Nephron progenitor cell (in vitro differentiated cells): ENCODE measurements at places on chromosomes 5 and 9.
A peak's percentile ranks its signal among the peaks of the same experiment; 100 is the strongest.

GRCh38 chr5:129963359-129963758 is 59.1 kb downstream of the CHSY3 start:
- DNase-seq = no peak

DNA sequence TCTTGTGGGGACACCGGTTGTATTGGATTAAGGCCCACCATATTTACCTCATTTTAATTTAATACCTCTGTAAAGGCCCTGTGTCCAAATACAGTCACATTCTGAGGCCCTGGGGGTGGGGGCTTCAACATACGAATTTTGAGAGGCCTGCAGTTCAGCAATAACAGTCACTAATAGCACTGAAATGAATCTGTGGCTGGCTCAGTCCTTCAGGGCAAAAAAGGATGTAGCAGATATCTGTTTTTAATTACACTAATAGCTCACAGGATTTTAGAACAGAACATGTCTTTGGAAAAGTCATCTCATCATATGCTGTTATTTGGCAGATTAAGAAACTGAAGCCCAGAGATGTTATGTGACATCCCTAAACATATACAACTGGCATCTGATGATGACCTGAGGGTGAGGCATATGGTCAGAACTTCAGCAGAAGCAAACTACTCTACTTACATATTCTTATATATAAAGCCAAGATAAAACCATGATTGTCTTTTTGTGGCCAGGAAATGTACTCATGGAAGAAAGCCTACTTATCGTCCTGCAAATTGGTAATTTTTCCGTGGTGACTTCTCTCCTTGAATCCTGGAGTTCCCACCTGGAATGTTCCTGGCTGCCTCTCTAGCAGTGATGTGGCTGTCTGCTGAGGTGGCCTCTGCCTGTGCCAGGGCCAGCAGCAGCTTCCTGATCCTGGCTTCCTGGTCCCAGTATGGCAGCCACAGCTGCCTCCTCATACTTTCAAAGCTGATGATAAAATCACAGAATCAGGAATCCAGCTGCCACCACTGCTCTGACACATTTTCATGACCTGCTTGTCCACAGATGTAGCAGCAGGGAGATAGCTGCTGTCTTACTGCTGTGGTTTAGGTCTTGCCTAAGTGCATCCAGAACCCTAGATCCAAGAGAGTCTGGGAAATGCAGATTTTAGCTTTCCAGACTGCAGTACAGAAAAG is 72.1 kb upstream of the ANKRD55 start:
- no peak for DNase-seq

DNA sequence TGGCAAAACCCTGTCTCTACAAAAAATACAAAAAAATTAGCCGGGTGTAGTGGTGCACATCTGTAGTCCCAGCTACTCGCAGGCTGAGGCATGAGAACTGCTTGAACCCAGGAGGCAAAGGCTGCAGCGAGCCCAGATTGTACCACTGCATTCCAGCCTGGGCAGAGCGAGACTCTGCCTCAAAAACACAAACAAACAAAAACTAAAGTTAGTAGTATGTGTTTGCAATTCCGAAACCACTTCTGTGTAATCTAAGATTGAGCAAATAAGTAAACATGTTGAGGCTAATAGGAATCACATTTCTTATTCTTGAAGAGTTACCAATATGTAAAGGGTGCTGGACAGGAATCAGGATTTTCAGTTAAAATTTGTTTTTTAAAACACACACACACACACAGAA is 70.0 kb upstream of the SUSD1 start:
- DNase-seq = no peak

DNA sequence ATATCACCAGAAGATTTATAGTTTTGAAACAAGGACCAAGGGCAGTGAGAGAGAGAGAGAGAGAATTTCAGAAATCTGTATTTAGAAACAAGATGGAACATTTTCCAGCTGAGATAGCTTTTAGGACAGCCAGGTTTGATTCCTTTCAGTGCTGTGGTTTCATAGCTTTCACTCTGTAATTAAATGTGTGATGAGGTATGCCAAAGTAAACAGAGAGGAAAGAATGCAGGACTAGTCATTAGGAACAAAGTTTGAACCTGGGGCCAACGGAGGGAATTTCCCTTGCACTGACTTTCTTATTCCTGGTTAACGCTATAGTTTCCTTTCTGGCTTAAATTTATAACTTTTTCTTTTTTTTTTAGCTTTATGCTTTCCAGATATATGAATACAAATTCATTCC is 10.0 kb upstream of the CCL28 start:
- DNase-seq = no peak

DNA sequence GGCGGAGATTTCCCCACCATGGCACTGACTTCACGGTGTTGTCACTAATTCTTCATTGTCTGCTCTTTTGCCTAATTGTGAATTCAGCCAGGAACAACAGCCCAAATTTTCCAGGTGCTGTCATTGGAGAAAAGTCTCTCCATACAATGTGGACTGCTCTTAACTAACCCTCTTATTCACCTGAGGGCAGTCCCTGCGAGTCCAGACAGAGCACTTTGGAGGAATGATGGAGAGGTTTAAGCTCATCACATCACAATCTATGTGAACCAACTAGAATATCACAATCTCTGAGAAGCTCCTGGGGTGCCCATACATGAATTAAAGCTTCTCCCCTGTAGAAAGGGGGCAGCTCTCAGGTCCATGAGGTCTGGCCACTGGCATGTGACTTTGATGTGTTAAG is 56.4 kb downstream of the MTX3 start:
- no peak for DNase-seq

GRCh38 chr9:115008536-115009270 is 78.3 kb upstream of the TNFSF8 start:
- DNase-seq = no peak

GRCh38 chr9:19533373-19533772 is 124.6 kb downstream of the ACER2 start:
- DNase-seq = no peak

GRCh38 chr5:11617080-11617479 is 287.2 kb downstream of the CTNND2 start:
- DNase-seq = no peak

DNA sequence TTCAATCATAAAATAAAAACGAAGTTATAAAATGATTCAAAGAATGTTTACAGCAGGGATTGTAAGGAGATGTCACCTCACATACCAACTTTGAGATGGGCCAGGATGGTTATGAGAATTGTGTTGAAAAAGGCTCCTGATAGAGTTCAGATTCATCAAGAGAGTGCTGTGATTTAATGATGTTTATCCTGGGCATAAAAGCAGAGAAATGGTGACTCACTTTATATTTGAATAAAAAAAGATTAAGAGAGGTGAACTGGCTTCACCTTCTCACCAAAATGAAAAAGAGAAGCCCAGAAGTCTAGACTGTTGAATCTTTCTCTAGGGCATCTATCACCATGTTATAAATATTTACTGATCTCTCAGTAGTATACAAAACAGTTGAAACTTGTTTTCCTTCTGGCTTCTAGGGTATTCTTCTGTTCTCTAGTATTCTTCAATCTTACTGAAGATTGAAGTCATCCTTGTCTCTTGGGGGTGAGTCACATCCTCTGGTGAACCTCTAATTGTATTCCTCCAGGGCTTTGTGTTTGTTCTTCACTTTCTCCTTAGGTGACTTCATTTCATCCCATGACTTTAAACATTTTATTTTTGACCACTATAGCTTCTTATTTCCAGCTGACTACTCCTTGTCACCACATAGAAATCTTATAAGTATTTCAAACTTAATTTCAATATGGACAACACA is 1237.3 kb upstream of the C9orf72 start:
- no peak for DNase-seq

GRCh38 chr5:98843481-98843880 is 70.0 kb downstream of the RGMB start:
- DNase-seq = no peak

- DNase-seq = no peak
Observed at GRCh38 chr5:8729437-8729836, 816.4 kb downstream of the SEMA5A start.

GRCh38 chr9:33167084-33167971 is at the start of gene B4GALT1:
Gene B4GALT1 (minus strand): TSS chr9:33167336. CDS start chr9:33167169, 167 bp downstream.
- DNase-seq = peak; percentile 99

DNA sequence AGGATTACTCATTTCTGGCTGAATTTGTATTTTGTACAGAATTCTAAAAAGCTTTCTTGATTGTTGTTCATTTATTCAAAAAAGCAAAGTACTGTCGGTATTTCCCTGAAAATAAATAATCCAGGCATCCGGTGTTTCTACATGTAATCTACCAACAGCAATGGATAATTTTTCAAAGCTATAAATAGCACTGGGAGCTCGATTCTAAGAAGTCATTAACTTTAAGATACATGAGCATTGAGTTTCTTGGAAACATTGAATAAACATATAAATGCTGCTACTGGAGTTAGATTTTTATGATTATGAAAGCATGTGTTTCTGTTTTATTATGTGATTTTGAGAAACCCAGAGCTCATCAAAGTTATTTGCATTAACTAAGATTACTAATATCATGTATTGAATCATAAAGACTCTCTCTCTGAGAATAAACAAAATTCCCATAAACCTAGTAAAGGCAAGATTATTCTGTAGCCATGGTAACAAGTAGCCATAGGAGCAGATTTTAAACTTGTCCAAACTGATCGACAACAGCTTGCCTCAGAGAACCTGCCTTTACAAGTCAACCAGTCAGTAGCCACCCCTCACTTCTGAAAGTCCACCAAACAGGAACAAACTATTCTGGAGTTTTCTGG is 197.0 kb downstream of the DRD1 start:
- DNase-seq = no peak
